ENCODE measurements at places on chromosomes 16 and 17.
A peak's percentile ranks its signal among the peaks of the same experiment; 100 is the strongest.

DNA sequence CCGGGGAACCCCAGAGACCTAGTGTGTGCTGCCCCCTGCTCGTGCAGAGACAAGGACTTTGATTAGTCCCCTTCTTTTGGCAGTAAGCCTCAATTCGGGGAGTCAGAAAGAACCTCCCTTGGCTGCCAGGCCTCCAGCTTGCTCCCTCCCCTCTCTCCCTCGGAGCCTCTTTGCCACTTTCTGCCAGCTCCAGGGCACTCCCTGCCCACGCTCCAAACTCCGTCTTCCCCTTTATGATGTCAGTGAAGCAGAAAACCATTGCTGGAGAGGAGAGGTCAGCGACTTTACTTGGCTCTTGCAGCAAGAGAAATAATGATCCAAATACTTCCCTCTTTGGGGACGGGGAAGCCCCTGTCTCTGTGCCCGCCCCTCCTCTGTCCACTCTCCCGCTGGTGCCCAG, 28.1 kb downstream of the TTYH2 start:
- no peak for DNase-seq

DNA sequence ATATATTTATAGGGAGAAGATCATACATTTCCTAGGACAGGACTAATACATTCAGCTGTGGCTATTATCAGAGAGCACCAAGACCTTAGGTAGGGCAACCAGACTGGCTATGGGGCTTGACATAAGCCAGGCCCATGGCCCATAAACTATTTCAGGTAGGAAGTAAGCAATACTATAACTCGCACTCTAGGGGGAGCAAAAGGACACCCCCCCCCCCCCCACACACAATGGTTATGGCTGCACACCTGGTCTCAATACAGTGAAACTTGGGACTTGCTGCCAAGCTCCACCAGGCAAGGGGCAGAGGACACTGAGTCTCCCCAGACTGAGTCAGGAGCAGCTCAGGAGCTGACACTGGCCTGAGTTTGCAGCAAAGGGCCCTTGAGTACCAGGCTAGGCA, 348.9 kb upstream of the ASIC2 start:
- no peak for DNase-seq

DNA sequence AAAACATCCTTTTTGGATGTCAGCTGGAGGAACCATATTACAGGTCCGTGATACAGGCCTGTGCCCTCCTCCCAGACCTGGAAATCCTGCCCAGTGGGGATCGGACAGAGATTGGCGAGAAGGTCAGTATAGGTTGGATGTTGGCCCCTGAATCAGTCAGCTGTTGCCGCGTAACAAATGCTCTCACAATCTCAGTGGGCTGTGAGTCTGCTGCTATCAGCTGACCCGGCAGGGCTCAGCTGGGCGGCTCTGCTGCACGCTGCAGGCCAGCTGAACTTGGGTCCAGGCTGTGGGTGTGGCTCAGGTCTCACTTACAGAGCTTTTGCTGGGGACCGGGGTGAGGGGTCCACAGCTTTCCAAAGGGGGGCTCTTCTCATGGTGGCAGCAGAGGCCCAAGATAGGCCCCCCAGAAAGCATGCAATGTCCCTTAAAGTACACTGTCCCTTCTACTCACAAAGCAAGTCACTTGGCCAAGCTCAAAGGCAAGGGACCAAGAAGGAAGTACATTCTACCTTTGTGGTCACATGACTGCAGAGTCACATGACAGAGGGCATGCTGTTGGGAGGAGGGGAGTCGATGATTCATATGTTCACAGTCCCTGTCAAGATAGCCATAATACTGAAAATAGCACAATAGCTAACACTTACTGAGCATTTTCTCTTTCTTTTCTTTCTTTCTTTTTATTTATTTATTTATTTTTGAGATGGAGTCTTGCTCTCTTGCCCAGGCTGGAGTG, 134.2 kb downstream of the ABCC1 start:
- DNase-seq: no peak

DNA sequence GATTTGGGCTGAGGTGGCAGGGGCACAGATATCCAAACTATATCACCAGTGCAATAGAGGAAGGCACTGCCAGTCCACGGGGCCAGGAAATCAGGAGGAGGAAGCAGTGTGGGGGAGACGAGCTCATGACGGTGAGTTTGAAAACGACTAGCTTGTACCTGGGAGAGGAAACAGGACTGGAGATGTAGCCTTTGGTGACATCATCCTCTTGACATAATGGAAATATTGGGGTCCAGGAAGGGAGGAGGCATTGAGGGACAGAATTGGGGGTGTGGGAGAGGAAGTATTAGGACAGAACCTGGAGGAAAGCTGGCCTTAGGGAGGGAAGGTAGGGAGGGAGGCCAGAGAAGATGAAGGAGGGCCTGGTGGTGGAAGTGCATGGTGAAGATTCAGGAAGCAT, 109.1 kb downstream of the RGS9 start:
- DNase-seq: no peak

DNA sequence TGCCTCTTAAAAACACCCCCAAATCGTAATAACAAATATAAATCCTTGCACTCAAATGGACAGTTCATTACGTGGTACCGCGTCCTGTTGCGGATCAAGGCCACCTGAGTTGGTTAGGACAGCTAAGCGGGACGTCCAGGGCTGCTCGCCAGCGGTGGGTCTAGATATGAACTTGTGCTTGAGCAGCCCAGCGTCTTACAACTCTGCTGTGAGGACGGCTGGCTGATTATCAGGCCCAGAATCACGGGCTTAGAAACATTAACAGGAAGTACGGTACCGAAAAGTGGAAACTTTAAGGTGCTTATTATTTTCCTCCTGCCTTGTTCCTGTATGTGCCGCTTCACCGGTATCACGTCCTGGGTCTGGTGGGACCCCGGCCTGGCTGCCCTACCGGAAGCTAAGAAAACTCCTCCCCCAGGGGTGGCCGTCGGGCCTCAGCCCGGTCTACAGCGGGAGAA, 832 bp upstream of the SRRM2 start:
- peak; percentile 36 for DNase-seq

DNA sequence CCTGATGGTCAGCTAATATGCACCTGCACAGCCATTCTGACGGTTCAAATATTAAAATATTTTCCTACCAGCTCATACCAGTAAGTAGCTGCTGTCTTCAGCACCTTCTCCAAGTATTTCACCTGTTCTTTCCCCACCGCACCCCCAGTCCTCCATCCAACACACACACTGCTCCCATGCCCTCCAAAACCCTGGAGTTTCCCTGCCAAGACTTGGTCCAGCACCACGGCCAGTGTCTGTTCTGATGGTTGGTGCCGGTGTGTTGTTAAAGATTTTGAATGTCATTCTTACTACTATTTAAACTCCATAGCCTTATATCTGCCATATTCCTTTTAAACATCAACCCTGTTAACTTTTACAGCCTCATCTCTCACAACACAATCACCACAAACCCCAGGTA, 142.4 kb downstream of the GSG1L start:
- no peak for DNase-seq

DNA sequence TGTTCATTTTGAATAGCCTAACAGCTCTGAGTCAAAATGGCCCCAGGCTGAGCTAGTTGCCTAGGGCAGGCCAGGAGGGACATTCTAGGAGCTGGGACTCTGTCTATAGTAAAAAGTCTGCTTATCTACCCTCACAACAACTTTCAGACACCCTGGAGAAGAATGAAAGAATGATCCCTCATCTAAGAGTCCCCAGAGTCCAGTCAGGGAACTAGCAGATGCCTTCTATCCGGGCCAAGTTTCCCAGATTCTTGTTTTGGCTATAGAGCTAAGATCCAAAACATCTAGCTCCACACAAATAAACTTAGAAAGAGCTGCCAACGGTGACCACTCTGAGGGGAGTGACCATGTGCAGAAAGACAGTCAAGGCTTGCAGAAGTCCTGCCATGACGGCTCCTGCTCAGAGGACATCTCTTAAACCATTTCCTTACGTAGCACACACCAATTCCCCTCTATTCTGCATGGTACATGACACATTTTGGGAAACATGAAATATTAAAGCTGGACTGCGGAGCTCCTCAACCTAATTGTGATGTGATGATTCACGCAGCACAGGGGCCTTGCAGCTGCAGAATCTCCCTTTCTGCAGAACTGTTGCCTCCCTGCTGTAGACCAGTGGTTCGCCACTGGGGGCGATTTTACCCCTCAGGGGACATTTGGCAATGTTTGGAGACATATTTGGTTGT, 24.2 kb downstream of the FAM20A start:
- DNase-seq: no peak

DNA sequence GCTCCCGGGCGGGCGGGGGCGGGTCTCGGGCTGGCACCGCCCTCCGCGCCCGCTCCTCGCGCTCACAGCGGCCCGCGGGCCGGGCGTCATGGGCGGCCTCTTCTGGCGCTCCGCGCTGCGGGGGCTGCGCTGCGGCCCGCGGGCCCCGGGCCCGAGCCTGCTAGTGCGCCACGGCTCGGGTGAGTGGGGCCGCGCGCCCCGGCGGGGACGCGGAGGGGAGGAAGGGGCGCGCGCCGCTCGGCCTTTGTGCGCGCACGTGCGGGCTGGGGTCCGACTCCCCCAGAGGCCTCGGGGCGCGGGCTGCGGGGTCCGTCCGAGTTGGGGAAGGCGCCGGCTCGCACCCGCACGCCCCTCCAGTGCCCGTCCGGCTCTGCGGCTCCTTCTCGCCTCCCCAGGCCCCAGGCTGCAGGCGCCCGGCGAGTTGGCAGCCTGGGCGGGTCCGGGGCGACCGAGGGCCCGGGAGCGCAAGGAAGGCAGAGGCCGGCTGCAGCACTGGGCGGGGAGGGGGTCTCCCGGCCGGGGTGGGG, at the start of gene NME4:
Gene NME4 (plus strand): TSS at position 65 of the 527 bp plus-strand sequence. CDS start 24 bp downstream, at position 89.
- DNase-seq: no peak

DNA sequence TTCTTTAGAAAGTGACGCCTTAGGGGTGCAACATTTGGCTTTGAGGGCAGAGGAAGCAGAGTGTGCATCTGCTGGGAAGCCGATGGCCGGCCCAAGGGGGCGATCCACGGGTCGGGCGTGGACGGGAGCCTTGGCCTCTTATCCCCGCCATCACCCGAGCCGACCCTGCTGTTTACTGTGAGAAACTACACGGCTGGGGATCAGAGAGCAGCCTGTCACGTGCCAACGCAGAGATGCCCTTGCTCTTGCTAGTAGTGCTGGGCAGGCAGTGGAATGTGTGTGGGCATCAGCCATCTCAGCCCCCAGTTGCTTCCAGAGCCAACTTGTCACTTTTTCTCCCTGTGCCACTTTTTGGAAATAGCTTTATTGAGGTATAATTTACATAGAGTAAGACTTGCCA, 26.7 kb upstream of the ITGB4 start:
- DNase-seq: no peak

DNA sequence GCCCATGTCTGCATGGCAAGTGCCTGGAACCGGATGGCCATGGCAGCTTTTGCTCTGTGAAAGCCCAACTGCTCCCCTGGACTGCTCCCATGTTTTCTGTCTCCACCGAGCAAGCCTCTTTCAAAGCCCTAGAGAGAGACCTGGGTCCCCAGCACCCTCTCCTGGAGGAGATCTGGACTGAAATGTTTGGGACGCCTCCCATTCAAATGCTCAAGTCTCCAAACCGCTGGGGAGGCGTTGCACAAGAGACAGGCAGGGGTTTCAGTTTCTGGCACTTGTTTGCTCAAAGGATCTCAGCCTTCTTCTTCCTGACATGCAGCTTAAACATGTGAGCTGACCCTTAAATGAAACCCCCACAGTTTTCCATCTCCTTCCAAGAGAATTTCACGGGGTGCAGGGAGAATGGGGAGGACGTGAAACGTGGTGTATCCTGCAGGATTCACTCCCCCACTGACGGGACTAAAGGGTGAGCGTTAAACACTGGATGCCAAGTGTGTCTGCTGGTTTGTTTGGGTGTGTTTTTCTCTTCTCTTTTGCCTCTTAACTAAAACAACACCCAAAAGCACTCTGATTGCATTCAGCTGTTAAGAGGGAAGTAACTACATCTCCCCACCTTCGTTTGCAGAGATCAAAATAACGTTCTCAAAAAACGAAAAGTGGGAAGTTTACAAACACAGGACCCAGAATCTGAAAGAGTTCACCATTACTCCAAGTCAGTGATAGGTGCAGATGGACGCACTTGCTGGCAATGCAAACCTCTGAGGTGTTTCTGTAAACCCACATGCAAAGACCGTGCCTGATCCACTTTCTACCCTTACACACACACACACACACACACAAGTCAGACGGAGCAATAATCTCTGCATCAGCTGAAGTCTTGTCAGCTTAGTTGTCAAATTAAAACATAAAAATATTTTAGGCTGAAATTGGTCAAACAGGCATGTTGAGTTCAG, 256.9 kb downstream of the C16orf95 start:
- DNase-seq: no peak
